ENCODE measurements at places on chromosomes 6 and 20.

- no peak for DNase-seq
These were observed 115.7 kb upstream of the RALGAPA2 start for GRCh38 chr20:20827992-20828597.

DNA sequence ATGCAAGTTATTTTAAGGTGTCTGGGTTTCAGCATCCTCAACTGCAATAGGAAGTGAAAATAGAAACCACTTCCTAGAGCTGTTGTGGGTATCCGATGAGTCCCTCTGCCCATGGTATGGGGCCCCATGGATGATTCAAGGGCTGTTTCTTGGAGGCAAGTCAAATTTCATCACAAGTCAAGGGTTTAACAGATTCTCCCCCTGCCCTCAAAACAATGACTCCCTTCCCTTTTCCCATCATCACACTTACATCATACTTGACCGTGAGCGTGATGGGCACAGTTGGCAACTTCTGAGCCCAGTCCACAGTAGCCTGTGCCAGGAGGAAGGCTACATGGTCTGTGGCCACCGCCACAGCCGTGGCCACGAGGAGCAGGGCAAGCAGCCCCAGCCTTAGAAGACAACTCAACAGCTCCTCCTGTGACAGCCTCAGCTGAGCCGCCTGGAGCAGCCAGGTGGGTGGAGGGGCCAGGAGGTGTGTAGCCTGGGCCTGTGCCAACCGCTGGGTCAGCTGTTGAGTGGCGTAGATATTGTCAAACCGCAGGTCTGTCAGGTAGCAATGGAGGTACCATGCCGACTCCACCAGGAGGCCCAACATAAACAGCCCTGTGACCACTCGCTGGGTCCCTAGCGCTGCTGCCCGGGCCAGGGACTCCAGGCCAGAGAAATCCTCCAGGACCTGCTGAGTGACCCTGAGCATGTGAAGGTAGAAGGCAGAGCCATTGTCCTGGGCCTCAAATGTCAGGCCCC, 5.2 kb downstream of the OCSTAMP start:
- no peak for DNase-seq

- no peak for DNase-seq
These were observed 3.6 kb upstream of the RBBP8NL start for GRCh38 chr20:62430866-62431447.

DNA sequence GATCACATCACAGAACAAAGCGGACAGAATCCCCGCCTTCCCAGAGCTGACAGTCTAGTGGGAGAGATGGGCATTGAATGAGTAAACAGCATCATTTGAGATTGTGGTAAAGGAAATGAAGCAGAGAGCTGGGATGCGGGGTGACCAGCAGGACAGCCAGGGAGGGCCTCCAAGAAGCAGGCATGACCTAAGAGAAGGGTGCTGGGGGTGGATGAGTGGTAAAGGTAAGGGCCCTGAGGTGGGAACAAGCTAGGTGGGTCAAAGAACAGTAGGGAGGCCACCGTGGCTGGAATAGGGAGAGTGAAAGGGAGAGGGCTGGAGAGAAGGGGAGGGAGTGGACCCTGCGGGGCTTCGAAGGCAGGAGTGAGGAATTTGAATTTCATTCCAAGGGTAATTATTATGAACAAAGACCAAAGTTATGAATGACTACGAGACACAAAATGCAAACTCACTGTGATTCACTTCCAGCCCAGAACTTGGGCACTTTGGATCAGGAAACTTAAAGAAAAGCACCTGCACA, 61.4 kb downstream of the CEBPB start:
- no peak for DNase-seq

GRCh38 chr6:41707565-41708200, 27.7 kb downstream of the TFEB start:
- DNase-seq = no peak

GRCh38 chr20:48260129-48260756, 475.0 kb upstream of the SULF2 start:
- no peak for DNase-seq

- DNase-seq = no peak
These were observed 106.6 kb downstream of the TRIM27 start for GRCh38 chr6:28816909-28817807.

- DNase-seq = no peak
These were observed 10.8 kb upstream of the EYA2 start for GRCh38 chr20:46883892-46884291.

- no peak for DNase-seq
These were observed 77.6 kb downstream of the POPDC3 start for GRCh38 chr6:105102186-105102585.

DNA sequence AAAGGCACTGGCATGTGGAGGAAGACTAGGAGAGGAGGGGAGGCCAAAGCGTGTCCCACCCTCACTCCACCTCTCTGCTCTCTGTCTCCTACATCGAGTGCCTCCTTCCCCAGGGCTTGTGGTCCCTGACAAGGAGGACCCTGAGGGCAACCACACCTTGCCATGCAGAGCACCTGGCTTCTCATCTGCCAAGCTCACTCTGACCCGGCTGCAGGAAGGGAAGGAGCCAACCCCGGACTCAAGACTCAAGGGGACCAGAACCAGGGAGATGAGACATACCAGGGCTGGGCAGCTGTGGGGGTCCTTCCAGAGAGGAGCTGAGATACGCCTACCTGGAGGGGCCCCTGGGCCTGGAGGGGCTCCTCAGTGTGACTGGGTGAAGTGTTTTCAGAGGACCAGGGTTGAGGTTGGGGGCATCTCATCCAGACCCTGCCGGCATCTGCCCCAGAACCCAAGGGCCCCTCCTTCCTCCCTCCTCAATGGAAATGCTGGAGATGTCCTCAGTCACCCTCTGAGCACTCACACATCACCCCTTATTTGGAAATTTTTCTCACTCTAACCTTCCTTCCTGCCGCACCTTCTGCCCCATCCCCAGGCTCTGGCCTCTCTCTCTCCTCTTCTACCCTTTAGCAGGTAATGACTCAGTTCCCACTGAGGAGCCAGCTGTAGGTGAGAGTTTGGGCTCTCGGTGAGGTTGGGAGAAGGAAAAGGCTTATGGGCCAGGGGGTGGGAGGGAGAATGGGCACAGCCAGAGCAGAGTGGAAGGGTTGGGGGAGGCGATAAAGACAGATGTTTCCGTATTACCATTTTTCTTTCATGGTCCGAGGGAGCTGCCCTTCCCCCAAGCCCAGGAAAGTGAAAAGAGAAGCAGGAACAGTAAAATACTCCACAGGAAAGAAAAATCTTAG, 32.0 kb upstream of the POU5F1 start:
- no peak for DNase-seq

GRCh38 chr6:105374010-105374420, 28.9 kb downstream of the PREP start:
- no peak for DNase-seq

GRCh38 chr6:77030929-77031674, 432.2 kb downstream of the HTR1B start:
- no peak for DNase-seq

- DNase-seq = no peak
These were observed 267.0 kb downstream of the SLC35F1 start for GRCh38 chr6:118174071-118174470.

- no peak for DNase-seq
These were observed 46.0 kb downstream of the DACT2 start for GRCh38 chr6:168273441-168274036.

DNA sequence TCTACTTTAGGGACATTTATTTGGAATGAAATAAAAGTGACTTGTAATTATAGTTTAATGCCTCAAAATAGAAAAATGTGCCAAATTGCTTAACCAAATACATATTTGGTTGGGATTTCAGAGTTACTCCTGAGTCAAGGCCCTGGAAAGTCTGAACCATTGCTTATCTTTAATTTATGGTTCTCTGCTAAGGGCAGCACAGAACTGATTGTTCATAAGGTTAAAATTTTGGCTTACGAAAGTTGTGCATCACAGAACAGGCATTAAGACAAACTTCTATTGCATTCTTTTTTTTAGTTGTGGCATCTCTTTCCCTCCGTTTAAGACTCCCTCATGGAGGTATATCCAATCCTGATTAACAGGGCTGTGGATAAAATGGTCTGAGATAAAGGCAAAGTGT, 92.2 kb upstream of the TENT5A start:
- DNase-seq = no peak

GRCh38 chr6:5112066-5112799, 27.1 kb downstream of the PPP1R3G start:
- DNase-seq = no peak

DNA sequence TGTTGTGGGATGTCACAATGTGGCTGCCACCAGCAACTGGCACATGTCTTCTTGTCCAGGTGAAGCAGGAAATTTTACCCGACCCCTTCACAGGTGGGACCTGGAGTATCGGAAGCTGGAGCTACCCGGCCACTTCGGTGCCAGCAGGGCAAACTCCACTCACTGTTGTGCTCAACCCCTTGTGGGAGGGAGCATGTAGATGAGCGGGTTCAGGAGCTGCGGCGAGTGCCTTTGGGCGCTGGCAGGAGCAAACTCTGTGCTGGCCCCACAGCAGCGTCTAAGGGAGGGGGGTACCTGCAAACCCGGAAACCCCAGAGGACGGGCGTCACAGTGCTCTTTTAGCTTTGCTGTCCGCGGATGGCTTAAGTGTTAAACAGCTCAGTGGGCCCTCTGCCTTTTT, 20.7 kb upstream of the SULF2 start:
- DNase-seq = no peak

DNA sequence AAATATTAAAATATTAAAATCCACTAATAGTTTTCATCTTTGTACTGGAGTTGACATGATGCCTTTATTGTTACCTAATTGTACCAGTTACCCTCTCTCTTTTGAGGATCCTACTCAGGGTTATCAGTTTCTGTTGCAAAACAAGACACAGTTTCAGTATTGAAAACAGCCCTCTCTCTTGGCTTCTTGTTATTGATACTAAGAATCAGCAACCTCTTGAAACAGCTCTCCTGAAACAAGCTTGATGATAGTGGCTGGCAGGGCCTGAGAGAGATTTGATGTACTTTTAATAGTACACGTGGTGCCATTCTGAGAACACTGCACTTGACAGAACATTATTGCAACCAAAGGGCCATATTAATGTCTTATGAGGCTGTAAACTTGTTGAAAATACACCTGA, 64.9 kb upstream of the MEI4 start:
- DNase-seq = no peak

GRCh38 chr6:51213811-51214210, 395.1 kb downstream of the TFAP2B start:
- no peak for DNase-seq

- DNase-seq = no peak
These were observed 123.6 kb upstream of the GLP1R start for GRCh38 chr6:38924791-38925509.

- no peak for DNase-seq
These were observed 13.8 kb downstream of the NQO2 start for GRCh38 chr6:3013486-3013885.

DNA sequence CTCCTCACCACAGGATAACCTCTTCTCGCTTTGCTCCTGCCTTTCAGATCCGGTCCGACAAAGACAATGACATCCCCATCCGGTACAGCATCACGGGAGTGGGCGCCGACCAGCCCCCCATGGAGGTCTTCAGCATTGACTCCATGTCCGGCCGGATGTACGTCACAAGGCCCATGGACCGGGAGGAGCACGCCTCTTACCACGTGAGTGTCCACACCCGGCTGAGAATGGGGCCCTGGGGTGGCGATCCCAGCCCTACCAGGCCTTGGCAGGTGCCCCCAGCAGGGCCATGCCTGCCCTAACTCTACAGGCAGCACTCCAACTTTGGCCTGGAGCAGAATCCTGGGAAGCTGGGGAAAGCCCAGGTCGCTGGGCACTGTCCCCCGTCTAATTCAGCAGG, 221.1 kb downstream of the TAF4 start:
- DNase-seq = no peak

DNA sequence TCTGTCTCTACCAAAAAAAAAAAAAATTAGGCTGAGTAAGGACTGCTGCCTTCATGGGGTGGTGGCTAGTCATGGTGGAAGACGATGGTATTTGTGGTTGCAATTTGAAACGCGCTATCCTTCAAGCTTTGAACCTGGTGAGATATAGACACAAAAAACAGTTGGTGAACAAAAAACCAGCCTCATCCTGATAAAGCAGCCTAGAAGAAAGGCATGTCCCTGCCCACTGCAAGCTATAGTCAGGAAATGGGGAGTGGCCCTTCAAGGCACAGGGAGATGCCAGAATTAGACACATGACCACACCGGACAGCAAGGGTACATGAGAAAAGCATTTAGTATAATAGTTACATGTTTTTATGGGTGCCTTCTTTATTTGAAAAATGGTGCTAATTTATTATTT, 193.6 kb downstream of the NFATC2 start:
- DNase-seq = no peak

- no peak for DNase-seq
These were observed 645.8 kb upstream of the ARID1B start for GRCh38 chr6:156131221-156131903.

DNA sequence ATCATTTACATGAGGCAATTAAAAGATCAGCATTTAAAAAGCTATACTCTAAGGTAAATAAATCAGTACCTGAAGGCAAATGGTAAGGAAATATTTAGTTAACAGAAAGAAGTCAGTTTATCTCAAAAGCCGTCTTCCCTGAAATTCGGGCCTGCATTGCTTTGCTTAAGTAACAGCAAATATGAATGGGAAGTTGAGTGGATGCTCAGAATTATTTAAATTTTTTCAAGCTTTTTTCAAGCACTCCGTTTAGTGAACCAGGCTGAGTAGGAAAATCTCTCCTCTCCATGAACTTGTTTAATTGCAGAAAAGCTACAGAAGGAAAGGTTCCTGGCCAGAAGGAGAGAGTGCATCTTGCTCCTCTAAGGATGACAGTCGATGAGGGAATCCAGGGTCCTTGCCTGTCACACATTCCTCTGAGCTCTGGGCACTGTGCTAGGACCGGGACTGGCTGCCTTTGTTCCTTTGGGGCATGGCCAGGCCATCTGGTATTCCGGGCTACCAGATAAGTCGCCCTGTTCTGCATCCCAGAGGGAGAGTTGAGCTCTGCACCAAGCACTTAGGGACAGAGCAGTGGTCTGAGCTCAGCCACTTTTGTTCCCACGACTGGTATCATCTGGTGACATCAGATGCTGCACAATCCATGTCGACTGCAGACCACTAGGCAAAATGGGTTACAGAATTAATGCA, 77.6 kb downstream of the RIN2 start:
- no peak for DNase-seq

DNA sequence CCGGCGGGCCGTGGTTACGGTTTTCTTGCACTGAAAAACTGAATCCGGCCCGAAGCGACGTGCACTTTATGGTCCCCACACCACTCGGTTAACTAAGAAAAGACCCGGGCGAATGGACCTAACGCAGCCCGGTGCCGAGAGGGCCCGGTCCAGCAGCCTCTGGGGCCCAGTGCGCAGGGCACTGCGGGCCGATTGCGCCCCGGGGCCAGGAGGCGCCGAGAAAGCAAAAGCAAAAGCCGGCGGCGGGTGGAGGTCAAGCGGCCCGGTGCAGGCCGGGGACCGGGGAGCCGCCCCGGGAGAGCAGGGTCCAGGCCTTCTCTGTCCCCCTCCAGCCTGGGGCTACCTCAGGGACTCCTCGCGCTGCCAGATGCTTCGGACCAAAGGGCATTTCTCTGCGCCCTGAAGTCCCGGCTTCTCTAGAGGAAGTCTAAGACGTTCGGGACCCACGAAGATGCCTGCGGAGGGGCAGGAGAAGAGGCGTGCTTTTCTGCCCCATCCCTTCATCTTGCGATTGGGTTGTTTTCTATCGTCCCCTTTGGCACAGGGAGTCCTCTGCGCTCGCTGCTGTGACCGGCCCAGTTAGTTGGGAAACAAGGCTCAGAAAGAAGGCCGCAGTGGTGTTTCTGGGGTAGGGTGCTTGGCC, 4.4 kb downstream of the FOXF2 start:
- DNase-seq = no peak

- no peak for DNase-seq
These were observed 96.1 kb downstream of the MAFB start for GRCh38 chr20:40592941-40593340.
